ENCODE measurements at places on chromosomes 3 and 15.

DNA sequence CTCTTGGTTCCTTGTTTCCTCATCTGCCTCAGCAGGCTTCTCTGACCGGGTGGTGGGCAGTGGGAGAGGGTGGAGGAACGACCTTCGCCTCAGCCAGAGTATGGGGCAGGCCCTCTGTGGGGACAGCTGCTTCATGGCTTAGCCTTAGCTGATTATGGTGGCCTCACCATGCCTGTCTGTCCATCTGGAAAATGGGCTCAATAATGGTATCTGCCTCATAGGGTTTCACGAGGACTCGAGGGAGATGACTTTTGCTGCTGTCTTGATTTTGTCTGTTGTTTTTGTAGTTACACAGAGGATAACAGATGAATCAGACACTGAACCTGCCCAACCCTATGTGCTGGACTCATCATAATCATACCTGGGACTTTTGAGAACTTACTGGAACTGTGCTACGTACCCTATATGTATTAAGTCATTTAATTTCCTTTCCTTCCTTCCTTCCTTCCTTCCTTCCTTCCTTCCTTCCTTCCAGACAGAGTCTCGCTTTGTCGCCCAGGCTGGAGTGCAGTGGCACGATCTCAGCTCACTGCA lies 46.5 kb downstream of the CDC25A start:
- no peak for DNase-seq

DNA sequence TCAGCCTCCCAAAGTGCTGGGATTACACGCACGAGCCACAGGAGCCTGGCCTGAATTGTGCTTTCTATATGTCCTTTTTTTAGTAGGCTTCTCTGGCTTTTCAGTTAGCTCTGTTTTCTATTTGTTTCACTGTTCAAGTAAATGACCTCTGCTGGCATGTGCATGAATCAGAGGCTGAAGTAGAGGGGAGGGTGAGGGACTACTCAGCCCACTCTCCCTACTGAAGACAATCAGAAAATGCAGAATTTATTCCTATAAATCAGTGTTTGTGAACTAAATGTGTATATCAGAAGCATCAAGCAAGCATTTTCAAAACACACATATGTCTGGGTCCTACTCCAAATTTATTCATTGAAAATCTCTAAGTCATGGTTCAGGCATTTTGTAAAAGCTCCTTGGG lies 45.0 kb downstream of the ZMAT3 start:
- DNase-seq, result no peak

DNA sequence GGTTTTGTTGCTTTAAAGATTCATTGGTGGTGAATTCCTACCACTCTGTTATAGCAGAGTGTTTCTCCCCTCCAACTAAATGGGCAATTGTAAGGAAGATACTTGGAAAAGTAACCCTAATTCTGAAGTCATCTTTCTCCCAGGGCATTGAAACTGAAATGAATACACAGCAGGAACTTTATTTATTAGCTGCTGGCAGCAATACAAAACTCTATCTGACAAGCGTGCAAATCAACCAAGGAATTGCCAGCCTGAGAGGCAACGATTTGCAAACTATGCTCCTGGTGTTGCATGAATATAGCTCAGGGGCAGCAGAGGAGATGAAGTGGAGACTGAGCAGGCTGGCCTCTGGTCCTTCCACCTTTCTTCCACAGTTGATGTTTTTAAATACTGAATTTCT lies 48.9 kb downstream of the CD200R1 start:
- no peak for DNase-seq

- no peak for DNase-seq
Observed at GRCh38 chr3:53975382-53975781, 83.7 kb upstream of the SELENOK start.

- no peak for DNase-seq
Observed at GRCh38 chr3:41881233-41881821, 80.6 kb downstream of the ULK4 start.

DNA sequence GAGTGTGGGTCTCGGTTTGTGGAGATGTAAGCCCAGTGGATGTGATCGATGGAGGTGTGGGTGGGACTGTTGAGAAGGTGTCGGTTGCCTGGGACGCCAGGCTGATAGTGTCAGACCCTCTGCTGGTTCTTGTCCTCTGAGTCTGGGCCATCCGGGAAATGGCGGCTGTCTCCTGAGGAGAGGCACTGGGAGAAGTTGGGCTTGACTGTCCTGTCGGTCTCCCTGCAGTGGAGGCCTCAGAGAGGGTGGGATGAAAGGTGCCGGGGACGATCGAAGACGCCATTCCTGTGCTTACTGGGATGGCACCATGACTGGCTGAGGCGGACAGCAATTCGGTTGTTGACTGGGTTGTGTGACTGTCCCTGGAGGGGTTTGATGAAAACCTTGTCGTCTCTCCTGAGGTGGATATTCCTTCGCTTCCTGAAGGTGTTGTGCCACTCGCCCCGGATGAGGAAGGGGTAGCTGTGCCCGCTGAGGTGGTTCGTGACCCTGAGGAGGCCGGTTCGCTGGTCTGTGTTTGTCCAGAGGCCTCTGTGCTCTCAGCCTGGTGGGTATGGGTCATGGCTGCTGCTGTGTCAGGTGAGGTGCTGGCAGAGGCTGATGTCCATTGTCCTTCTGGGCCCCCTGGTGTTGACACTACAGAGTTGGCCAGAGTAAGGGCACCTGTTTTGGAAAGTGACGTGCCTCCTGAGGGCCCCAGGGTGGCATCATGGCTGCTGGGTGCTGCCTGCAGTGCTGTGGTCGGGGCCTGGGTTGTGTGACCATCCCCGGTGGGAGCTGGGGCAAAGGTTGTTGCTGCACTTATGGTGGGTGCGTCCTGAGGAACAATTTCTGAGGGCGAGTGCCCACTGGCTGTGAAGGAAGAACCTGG lies 22.8 kb downstream of the MUC4 start:
- no peak for DNase-seq

GRCh38 chr3:29746163-29746760 lies 465.4 kb downstream of the RBMS3 start:
- no peak for DNase-seq

DNA sequence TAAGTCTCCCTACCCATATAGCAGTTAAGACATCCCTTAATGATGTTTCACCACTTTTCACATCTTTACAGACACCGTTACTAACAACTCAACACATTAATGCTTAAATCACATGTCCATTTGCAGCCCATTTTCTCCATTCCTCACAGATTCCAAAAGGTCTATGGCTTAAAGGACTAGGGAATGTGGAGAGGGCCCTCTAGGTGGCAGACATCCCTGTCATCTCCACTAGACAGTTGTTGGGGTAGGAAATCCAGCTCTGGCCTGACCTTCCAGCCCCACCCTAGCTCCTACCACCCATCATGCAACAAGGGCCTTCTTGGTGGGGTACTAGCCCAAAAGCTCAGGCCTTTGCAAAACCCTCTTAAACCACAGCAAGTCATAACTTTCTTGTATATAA lies 25.2 kb downstream of the CPEB1 start:
- no peak for DNase-seq

GRCh38 chr15:22963641-22964040 lies 16.5 kb downstream of the CYFIP1 start:
- no peak for DNase-seq

DNA sequence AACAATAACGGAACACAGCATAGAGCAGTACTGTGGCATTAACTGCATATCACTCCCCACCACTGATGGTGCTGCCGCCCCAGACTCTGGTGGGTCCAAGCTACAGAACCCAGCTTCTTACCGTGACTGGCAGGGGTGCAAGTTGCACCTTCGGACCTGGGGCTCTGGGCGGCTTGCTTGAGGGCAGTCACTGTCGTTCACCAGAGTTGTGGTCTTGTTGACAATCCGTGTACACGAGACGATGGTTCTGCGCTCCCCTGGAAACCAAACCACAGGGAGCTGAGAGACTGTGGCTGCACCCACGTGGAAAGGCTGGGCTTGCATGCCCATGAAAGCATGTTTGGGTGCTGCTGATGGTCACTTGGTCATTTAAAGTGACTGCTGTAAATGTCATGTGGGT lies 293.0 kb downstream of the ADAMTS17 start:
- no peak for DNase-seq

DNA sequence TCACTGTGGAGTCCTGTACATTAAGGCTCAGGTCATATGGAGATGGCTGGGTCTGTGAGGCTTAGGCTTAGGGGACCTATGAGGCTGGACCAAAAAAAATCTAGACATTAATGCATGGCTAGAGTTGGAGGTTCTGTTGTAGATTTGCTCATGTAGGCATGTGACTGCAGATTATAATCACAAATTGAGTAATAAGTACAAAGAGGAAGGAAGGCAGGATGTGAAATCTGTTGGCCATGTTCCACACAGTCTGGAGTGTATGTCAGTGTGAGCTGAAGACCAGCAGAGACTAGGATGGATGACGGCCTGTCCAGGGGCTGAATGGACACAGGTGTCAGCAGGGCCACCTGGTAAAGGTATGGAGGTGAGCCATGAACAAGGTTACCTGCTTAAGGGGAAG lies at the start of gene ST3GAL6:
ST3GAL6 (plus strand) TSS at position 265 of the 400 bp plus-strand sequence. CDS start 5,101 bp downstream, outside the sequence.
- no peak for DNase-seq

GRCh38 chr3:151838574-151839312 lies 24.8 kb downstream of the AADAC start:
- no peak for DNase-seq

DNA sequence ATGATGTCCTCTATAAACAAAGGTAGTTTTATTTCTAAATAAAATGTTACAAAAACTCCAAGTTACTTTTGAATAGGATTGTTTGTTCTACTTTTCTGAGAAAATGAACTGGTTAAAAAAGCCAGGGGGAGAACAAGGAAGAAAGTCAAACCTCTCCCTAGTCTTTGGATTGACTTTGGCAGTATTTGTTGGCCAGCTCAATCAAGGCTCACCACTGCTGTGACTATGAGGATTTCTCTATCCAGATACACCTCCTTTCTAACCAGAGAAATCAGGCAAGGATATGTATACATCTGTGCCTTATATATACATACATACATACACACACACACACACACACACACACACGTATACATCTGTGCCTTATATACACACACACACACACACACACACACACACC lies 107.8 kb downstream of the FEZF2 start:
- no peak for DNase-seq

DNA sequence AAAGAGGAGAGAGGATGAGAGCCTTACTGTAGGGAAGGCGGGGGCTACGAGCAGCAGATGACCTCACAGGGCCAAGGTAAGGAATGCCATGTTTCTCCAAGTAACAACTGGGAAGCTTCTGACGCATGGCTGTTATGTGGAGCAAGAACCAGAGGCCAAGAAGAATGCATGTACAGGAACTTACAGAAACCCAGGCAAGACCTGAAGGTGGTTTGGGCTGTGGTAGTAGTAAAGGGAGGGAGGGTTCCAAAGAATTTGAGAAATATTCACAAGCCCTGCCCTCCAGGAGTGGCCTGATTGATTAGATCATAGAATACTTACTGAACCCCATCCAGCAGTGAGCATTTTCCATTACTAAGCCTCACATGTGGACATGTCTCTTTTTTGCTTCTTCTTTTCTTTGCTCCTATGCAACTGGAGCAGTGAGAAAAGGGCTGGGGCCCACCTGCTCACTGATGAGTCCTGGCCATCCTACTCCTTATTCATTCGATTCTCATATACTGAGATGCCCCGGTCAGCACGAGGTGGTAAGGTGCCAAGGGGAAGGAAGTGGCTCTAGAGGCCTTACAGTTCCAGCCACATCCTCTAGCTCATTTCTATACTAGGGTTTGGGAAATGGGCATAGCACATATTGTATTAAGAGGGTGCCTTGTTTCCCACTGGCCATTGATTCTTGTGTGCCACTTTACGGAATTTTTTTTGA lies 8.3 kb upstream of the SLC12A8 start:
- DNase-seq, result no peak

GRCh38 chr3:2713923-2714322 lies 396.3 kb downstream of the IL5RA start:
- DNase-seq, result no peak

DNA sequence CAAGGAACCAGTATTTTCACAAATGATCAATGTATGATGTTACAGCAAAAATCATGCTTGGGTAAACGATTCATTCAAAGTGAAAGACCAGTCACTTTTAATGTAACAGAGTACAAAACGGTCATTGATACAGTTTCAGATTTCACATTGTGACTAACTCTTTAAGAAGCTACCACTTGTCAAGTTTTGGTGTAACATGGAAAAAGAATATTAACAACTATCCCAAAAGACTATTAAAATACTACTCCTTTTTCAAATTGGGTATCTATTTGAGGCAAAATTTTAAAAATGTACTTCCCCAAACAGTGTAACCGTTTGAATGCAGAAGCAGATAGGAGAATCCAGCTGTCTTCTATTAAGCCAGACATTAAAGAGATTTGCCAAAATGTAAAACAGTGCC lies 31.7 kb downstream of the AKAP13 start:
- DNase-seq, result no peak

DNA sequence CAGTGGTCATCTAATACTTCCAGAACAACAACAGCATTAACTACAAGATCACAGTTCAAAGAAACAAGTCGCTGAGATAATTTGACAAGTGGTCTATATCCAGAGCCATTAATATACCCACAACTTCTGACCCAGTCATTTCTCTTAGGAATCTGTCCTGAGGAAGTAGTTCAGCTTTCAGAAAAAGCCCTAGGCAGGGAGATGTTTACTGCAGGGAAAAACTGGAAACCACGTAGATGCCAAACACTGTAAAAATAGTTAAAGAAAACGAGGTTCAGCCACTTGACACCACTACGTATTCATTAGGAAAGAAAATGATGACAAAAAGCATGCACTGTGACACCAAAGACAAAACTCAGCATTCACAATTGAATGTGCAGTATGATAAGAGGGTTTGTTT lies 22.3 kb upstream of the CDCP1 start:
- DNase-seq, result no peak

GRCh38 chr3:156150434-156151066 lies 30.2 kb downstream of the KCNAB1 start:
- DNase-seq, result no peak

GRCh38 chr3:126322181-126322967 lies 34.8 kb downstream of the KLF15 start:
- no peak for DNase-seq

GRCh38 chr3:125142420-125142778 lies 70.1 kb downstream of the SLC12A8 start:
- no peak for DNase-seq

DNA sequence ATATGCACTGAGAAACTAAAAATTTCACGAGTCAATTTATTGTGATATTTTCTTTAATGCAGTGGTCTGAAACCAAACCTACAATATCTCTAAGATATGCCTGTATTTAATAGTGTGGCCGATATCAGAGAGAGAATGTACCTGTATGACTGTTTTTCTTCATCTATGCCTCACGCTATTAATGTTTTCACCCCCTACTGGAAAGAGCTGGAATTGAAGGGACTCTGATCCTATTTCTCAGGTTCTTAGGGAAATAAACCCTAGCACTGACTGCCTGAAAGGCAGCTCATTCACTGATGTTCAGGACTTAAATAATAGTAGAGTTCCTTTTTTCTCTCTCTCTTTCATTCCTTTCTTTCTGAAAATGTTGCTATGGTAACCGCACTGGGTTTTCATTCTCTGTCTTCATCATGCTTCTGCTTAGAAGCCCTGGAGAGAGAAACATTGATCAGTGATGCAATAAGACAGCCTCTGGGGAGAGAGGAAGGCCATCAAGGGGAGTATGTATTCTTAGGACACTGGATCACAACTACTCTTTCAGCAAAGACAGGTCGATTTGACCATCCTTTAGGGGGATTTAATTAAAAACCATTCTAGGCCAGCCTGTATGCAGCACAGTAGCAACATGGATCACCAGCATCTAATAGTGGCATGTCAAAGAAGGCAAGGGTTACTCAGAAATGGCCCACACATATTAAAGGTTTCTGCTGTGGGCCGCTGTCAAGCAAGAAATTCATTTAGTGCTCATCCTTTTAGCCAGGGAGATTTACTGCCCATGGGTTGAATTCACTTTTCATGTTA lies 1135.7 kb downstream of the IGSF11 start:
- DNase-seq, result no peak

- no peak for DNase-seq
Observed at GRCh38 chr15:39181940-39182339, 398.9 kb upstream of the THBS1 start.
